ENCODE measurements at places on chromosomes 5 and 9.

GRCh38 chr5:178940569-178941360, at the start of gene ZNF454:
Gene ZNF454 (plus strand): TSS chr5:178941198. CDS start chr5:178942792, 1,594 bp downstream.
- DNase-seq: no peak

- no peak for DNase-seq
Observed at GRCh38 chr9:25917731-25918362, 239.6 kb upstream of the TUSC1 start.

DNA sequence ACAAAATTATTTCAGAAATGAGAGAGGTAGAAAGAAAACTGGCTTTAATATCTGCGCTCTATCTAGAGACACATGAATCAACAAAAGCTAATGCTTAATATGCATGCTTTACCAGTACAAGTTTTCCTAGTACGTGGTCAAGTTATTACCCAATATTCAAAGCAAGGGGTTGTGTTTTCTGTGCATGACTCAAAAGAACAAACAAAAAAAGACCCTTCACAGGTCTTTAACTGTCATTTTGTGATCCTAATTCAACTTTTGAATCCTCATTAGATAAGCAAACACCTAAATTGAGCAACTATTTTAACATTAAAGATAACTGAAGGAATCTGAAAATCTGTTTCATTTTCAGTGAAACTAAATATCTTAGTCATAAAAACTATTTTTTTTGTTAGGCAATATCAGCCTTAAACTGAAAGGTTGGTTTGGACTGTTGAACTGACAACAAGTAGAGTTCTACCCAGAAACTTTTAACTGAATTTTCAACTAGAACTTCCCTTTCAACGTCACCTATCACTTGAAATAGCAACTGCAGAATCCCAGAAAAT, 12.5 kb downstream of the ST8SIA4 start:
- DNase-seq: no peak

DNA sequence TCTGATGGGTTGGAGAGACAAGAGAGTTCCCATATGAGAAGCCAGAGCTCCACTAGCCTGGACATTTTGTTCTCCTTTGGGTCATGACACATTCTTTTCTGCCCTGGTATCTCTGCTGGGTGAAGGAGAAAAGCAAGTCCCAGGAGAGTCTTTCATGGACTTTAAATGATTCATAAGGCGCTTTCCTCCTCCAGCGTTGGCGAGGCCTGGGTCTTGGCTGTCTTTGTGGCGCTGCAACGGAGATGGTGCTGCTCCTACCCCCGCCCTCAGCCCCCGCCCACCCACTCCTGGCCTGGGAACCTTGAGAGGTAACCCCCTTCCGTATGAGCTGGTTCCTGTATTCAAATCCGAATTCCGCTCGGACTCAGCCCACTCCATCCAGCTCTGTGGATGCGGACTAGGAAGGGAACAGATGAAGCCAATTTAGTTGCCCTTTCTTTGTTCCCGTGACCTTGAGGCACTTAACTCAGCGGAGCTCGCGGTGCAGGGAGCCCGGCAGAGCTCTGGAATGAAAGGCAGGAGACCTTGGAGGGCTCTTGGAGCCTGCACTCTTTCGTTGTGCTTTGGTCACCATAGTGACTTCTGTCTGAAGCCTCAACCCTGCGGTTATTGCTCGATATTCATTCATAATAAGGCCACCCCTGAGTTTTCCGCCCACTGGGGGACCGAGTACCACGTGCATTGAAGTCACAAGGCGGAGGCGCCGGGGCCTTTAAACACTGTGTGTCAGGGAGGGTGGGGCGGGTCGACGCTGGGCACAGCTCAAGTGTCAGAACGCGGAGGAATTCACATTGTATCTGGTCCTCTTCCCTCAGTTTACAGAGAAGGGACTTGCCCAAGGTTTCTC, 14.0 kb upstream of the PWWP2A start:
- DNase-seq: no peak

GRCh38 chr9:79616013-79616412, 44.2 kb downstream of the TLE4 start:
- DNase-seq: no peak

DNA sequence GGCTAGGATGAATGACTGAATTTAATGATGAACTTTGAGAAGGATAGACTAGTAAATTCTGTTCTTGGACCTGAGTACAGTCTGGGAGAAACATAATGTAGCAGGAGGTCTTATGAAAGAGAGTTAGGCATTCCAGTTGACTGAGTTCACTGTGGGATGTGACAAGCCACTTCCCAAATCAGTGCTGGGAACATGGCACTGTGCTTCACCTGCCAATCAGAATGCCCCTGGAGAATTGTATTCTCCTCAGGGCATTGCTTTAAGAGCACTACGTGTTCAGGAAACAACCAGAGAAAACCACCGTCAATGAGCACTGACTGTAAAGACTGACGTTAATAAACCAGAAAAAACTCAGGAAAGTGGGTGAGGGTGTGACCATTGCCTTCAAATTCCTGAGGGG, 1.2 kb downstream of the CCDC107 start:
- no peak for DNase-seq

GRCh38 chr5:173314166-173314952, 13.9 kb downstream of the STC2 start:
- no peak for DNase-seq

GRCh38 chr5:120451445-120451844, 12.7 kb upstream of the PRR16 start:
- no peak for DNase-seq

DNA sequence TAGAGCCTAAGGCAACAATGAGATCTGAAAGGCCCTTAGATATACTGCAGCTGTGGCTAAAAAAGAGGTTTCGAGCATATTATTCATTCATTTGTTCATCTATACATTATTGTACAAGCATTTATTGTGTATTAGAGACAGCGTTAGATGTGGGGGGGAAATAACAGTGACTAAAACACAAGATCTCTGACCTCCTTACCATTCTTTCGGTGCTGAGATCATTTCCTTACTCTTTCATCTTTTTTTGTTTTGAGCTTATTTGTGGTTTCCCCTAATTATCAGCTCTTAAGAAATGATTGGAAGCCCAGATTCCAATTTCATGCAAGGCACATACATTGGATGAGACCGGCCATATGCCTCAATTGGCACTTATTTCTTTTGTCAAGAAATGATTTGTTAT, 113.2 kb downstream of the SEC61B start:
- DNase-seq: no peak

GRCh38 chr5:81292130-81292529, 9.3 kb upstream of the ZCCHC9 start:
- DNase-seq: no peak

GRCh38 chr5:1133510-1134201, 21.8 kb upstream of the SLC12A7 start:
- DNase-seq: no peak

DNA sequence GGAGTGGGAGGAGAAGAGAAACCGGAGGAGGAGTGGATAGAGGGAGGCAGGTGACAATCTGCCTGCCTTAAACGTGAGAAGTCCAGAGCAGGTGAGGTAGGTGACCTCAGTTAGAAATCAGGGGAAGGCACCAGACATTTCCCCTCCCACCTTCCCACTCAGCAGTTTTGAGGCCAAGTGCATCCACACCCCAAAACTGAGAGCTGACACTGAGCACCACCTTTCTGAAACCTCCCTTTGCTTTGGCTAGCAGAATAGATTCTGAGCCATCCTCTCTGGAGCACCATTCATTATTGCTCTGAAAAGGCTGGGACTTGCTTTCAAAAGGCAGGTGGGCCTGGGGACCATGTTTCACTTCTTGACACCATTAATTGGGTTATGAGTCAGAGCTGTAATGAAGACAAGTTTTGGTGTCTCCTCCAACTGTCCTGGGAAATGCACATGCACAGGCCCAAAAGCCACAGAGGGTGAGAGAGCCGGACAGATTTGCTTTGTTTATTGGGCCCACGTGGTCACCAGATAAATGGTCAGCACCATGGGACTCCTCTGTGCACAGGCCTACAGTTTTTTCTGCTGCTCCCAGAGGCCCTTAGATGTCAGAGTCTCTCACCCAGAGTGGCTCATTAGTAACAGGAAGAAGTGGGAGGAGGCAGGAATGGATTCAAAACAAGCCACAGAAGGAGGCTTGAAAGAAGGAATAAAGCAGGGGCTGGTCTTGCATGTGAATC, 314.7 kb downstream of the TLE1 start:
- DNase-seq: no peak

GRCh38 chr5:107570805-107571531, 99.8 kb downstream of the EFNA5 start:
- no peak for DNase-seq

- DNase-seq: no peak
Observed at GRCh38 chr9:124869986-124870560, 8.1 kb downstream of the ARPC5L start.

DNA sequence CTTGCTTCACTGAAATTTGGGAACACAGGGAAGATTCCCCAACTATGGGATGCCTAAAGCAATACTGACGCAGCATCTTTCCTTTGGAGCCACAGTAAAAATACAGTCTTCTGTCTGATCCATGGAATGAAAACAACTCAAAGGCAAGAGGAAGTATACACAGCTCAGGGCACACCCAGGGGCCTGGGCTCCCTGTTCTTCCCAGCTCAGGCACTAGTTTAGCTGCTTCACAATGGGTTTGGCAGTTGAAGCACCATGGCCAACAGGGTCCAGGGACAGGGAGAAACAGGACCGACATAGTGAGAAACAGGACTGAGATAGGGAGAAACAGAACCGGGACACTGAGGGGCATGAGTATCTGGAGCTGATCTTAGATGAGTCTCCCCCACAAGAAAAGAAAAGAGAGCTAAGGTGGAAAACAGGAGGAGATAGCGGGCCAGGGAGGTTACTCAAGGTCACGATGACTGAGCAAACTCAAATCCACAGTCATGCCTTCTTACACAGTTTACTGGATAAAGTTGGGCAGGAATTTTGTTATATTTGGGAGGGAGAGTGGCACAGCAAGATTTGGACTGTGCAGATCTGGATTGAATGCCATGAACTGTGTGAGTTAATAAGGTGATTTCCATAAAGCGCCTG, 198.8 kb downstream of the SMARCA2 start:
- DNase-seq: no peak

GRCh38 chr5:93150311-93151012, 430.6 kb downstream of the NR2F1-AS1 start:
- DNase-seq: no peak

- no peak for DNase-seq
Observed at GRCh38 chr5:151249281-151249680, 3.7 kb upstream of the GM2A start.
